ENCODE measurements at places on chromosomes 6 and 20.

DNA sequence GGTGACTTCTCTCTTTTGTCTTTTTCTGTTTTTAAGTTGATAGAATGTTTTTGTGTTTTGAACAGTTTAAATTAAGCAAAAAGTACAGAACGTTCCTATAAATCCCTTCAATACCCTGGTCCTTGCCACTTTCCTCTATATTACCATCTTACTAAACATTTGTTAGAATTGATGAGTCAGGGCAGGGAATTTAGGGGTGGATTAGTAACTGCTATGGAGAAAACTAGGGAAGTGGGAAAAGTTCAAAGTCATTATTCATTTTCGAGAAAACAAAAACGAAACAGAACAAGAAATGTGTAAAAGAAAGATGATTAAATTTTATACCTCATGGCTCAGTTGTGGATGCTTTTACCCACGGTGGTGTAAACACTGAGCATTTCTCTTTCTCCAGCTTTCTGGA lies 240.4 kb upstream of the SULF2 start:
- no peak for DNase-seq

DNA sequence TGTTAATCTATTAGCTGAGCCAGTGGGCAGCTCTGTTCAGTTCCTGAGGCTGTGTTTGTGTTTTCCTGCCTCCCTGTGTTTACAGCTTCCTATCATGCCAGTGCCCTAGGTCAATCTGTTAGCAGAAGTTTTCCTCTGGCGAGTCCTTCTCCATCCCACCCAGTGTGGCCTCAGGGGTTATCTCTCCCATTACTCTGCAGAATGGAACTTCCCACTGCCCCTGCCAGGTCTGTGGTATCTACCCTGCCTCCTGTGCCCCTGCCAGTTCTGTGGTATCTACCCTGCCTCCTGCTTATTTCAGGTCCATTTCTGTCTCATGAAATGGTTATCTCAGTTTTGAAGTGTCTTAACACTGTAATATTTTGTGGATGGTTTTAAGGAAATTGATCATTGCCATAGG lies 63.1 kb downstream of the SLX4IP start:
- no peak for DNase-seq

GRCh38 chr6:24188578-24189080 lies 62.6 kb downstream of the NRSN1 start:
- DNase-seq: no peak

GRCh38 chr6:111846492-111847409 lies 26.5 kb downstream of the FYN start:
- DNase-seq: peak; percentile 71

DNA sequence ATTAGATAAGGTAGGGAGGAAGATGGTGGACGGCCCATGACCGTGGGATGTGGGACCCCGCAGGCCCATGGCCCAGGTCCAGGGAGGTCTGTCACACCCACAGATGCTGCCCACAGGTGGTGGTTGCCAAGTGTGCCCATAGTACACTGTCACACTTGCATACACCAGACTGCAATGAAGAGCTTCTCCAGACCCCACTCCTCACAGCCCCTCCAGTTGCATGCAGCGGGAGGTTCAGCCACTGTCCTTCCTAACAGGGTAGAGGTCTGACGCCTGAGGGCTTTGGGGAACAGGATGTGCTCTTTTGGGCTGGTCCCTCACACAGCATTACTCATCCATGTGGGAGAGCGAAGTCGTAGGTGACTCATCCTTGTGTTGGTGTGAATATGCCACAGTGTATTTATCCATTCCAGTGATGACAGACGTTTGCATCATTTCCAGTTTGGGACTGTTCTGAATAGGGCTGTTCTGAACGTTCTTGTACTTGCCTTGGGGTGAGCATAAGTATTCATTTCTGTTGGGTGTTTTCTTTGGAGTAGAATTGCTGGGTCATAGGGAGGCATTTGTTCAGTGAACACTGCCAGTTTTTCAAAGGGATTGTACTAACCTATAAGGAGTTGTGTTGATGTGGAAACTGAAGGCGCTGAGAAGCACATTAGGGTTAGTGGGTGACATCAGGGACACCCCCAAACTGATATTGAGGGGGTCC lies 10.1 kb upstream of the PYGB start:
- peak; percentile 93 for DNase-seq

- DNase-seq: no peak
Observed at GRCh38 chr6:7591770-7592169, 1.8 kb downstream of the SNRNP48 start.

- DNase-seq: no peak
Observed at GRCh38 chr20:37992802-37993409, 40.4 kb downstream of the TTI1 start.

GRCh38 chr6:54621285-54621684 lies 225.3 kb upstream of the FAM83B start:
- DNase-seq: no peak

- DNase-seq: no peak
Observed at GRCh38 chr6:35047265-35048011, 93.7 kb downstream of the TCP11 start.

GRCh38 chr6:23097566-23097965 lies 528.2 kb downstream of the HDGFL1 start:
- no peak for DNase-seq

GRCh38 chr6:54695815-54696214 lies 150.8 kb upstream of the FAM83B start:
- no peak for DNase-seq

GRCh38 chr6:89048985-89049384 lies 31.6 kb upstream of the PNRC1 start:
- no peak for DNase-seq

DNA sequence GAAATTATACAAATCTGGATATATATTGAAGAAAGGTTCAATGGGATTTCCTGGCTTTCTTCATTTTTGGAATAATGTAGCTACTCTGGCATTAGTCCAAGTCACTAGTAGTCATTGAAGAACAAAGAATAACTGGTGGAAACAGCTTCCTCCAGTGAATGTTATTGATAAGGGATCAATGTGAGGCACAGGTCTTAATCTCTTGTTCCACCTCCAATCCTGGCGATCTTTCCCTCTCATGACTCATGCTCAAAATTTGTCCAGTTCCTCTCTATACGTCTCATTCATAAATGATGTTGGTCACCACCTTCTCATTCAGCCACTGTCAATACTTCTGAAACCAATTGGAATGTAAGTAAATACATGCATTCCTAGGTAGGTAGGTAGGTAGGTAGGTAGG lies 185.0 kb upstream of the BMP2 start:
- no peak for DNase-seq

GRCh38 chr6:136958168-136958567 lies 36.1 kb downstream of the SLC35D3 start:
- no peak for DNase-seq

- DNase-seq: peak; percentile 66
Observed at GRCh38 chr20:11891776-11892545, 25.7 kb upstream of the BTBD3 start.

- no peak for DNase-seq
Observed at GRCh38 chr6:165618241-165618640, 44.8 kb downstream of the PDE10A start.

DNA sequence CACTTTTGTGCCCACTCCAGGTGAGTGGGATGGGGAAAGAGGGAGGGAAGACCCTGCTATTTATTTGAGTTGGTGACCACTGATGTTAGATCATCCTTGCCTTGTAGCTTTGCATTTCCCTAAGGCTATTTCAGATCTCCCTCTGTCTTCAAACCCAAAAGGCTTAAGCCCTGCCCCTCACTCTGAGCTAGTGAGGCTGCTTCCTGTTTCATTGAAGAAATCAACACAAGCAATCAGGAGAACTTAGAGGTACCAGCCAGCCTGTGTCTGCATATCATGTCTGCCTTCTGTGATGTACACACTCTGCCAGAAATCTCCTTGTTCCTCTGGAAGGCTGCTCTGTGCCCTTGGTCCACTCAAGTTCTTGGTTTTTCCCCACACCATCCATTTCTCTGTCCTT lies 135.3 kb downstream of the ARID1B start:
- DNase-seq: no peak

GRCh38 chr20:3995067-3995748 lies 20.1 kb downstream of the RNF24 start:
- DNase-seq: peak; percentile 72

Measured in activated CD4-positive, alpha-beta T cell treated with anti-CD3 and anti-CD28 coated beads, Interleukin-2, amount 50 U/mL, for 16 hours (primary cell).